ENCODE measurements at places on chromosomes 2 and 18.

DNA sequence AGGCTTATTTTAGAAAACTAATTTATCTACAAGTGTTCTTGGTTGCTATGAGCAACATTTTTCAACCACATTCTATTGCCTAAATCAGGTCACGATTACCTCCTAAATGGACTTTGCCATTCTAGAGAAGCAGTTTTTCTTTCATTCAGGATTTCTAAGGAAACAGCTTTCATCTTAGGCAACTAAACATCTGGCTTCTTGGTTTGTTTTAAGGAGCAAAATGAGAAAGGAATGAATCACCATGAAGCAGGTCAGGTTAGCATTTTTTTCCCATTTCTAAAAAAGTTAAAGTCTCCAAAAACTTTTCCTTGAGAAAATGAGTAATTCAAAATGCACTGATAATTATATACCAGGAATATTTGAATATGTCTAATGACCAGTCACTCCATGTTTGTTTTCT, 114.8 kb downstream of the GAREM1 start:
- no peak for DNase-seq

- DNase-seq, result no peak
Observed at GRCh38 chr18:26734760-26735159, 130.7 kb downstream of the AQP4 start.

DNA sequence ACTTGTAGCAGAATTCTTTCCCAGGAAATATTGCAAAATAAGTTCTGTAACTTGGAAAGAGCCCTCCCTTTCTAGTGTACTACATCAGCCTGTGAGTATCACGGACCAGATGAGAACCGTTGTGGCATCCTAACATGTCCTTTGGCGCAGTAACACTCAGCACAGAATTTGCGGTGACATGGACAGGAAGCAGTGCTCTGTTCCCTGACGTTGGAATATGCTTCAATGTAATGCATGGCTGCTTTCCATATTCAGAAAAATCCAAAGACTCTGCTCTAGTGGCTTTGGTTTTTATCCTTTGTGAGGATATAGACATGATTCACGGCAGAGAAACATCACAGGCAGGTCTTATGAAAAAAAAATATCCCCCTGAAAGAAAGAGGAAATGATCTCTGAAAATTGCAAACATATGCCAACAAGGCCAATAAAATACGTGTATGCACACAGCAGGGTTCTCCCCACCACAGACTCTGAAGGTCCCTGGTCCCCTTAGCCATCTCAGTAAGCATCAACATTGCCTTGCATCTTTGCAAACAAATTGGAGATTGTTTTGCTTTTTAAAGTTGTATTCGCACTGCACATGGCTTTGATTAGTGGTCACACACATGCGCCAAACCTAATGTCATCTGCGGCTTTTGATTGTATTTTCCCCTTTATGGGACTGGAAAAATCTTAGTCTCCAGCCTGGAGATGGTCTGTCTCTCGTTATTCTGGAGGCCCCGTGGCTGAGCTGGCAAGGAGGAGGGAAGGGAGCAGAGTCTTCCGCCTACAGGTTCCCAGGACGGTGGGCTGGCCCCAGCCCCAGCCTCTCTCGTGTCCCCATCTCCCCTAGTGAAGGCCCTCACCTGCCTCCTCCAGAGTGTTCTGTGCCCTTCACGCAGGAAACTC, 122.9 kb downstream of the COPS8 start:
- no peak for DNase-seq

GRCh38 chr18:50819027-50819727, 639 bp downstream of the MRO start:
- DNase-seq, result no peak

DNA sequence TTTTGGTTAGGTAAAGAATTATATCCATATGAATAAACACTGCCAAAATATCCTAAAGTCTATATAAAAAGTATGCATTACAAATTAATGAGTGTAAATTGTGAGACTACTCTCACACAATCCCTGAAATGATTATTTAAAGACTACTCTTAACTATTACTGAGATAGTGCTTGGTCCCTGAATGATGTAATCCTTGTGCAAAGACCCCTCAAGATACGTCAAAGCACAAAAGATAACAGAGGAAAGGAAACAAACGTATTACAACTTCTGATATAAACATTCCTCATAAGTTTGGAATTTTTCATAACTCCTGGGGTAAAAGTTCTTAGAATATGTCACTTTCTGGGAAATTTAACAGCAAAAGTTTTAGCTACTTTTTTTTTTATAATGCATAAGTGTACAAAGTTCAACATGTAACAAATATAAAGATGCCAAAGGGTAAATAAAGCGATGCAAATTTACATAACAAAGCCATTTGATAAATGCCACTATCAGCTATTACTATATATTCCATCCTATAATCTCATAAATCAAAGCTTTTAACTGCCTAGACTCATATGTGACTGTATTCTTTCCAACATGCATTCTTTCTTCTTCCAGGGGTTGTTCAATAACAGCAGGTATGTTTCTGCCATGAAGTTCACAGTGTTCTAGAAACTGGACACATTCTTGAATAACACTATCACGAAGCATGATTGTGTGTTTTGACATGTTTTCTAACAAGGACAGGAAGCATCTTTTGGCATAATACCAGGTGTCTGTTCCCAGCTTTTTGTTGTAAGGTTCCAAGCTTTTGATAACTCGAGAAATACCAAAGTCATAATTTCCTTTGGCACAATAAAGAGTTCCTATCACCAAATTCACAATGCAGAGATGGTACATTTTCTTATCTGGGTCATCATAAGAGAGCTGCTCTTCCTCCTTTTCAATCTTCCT, 158.0 kb downstream of the AGPS start:
- no peak for DNase-seq

GRCh38 chr2:218375212-218375611, 6.9 kb upstream of the SLC11A1 start:
- DNase-seq, result no peak

All from cortex of kidney (tissue), 1 donor.